ENCODE measurements at places on chromosomes 4 and X.

GRCh38 chr4:80812145-80812544 is 218.4 kb upstream of the BMP3 start:
- H3K36me3 ChIP-seq: no peaks in the 10 kb centered on the region
- H3K4me3 ChIP-seq: no peak overlapping the region
- no peaks in the 10 kb centered on the region for H3K4me1 ChIP-seq
- no peak overlapping the region for H3K27ac ChIP-seq
- H3K27me3 ChIP-seq: no peaks in the 10 kb centered on the region

DNA sequence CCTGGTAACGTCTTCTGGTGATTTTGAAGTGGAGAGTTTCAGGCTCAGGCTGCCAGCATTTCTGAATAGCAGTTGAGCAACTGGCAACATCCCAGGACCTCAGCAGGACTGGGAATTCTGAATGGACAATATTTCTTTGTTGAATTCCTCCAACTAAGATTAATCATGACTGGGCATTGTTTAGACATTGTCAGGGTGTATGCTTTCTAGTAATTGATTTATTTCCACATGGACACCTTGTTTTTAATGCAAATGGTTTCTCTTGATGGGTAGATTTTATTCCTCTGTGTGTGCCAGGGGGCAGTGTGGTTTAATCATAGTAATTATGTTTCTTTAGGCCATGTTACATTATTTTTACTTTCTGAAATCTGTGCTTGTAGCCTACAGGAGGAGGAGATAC is 1004.7 kb upstream of the LCORL start:
- H3K4me1 ChIP-seq: no peaks in the 10 kb centered on the region
- no peak overlapping the region for H3K27ac ChIP-seq
- no peak overlapping the region for H3K4me3 ChIP-seq

DNA sequence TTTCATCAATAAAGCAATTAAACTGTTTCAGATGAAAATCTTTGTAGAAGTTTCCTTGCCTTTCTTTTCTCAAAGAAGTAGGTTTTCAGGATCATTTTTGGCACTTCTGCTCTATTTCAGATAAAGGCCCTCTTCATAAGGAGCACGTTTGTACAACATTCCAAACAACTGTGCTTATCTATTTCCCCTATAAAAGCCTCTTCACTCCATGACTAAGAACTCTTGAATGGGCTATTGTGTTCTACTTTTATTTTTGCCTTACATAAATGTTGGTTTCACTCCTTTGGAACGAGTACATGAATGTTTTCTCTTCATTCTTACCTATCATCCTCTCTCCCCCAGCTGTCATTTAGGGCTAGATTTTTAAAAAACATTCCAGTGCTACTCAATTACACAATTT is 288.0 kb upstream of the PPP1R2C start:
- no peak overlapping the region for H3K4me3 ChIP-seq
- no peaks in the 10 kb centered on the region for H3K4me1 ChIP-seq
- H3K27me3 ChIP-seq: no peaks in the 10 kb centered on the region
- H3K36me3 ChIP-seq: no peaks in the 10 kb centered on the region

DNA sequence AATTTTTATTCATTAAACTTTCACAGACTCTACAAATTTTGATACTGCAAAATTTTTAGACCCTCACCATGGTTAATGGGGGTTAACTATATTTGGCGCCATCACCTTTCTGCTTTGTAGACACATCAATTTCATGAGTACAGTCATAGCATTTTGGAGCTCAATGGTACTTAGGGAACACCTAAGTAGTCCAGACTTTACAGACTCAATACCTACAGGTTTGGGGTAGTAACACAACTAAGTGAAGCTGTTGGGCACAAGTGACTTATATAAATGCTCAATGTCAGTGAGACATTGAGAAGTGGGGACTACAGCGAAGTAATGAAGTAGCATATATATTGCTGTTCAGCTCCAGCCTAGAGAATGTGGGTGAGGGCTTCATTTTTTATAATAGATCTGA is 7.5 kb downstream of the GPRIN3 start:
- no peak for DNase-seq
- H3K4me1 ChIP-seq: peaks cover 64% of the 10 kb centered on the region
- peaks cover 19% of the 10 kb centered on the region for H3K36me3 ChIP-seq
- H3K27me3 ChIP-seq: no peaks in the 10 kb centered on the region

GRCh38 chr4:102449751-102450352 is 51.3 kb upstream of the NFKB1 start:
- H3K27me3 ChIP-seq: no peaks in the 10 kb centered on the region
- H3K27ac ChIP-seq: no peak overlapping the region
- no peak overlapping the region for H3K4me3 ChIP-seq
- peak; percentile 89 for DNase-seq
- H3K36me3 ChIP-seq: no peaks in the 10 kb centered on the region

GRCh38 chr4:88754796-88755195 is 57.2 kb upstream of the NAP1L5 start:
- no peaks in the 10 kb centered on the region for H3K27me3 ChIP-seq
- peaks cover 28% of the 10 kb centered on the region for H3K36me3 ChIP-seq
- no peak overlapping the region for H3K4me3 ChIP-seq
- no peak for DNase-seq
- no peaks in the 10 kb centered on the region for H3K4me1 ChIP-seq
- H3K27ac ChIP-seq: no peak overlapping the region

- H3K27ac ChIP-seq: no peak overlapping the region
- DNase-seq: no peak
- H3K36me3 ChIP-seq: peaks cover 23% of the 10 kb centered on the region
- H3K4me1 ChIP-seq: peaks cover 11% of the 10 kb centered on the region
- H3K4me3 ChIP-seq: no peak overlapping the region
- no peaks in the 10 kb centered on the region for H3K27me3 ChIP-seq
Observed at GRCh38 chr4:110108960-110109359, 89.5 kb downstream of the ELOVL6 start.

DNA sequence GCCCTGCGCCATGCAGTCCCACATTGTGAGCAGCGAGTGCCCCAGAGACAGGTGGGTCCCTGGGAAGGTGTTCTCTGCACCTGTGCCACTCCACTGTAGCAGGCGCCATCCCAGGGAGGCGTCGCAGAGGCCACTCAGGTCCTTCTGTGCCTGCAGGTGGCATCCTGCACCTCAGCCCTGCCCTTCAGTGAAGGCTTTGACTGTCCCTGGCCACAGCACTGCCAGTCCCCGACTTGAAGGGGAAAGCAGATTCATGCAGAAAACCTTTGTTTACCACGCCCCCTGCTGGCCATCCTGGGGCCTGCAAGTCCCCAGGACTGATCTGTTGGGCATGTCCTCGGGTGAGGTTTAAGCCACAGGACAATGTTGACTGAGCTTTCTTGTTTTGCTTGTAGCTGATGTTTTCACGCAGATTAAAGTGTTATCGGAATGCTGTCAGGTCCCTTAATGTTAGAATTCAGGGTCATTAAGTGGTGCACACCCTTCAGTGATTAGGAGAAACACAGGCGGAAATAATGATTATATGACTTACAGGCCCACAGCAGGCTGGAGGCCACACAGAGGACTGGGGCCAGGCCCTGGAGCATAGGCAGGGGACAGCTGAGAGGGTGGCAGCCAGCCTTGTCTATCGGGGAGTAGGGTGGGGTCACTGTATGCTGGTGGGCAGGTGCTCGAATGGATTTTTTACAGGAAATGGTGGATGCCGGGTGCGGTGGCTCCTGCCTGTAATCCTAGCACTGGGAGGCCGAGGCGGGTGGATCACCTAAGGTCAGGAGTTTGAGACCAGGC is 5.0 kb downstream of the TACC3 start:
- H3K27ac ChIP-seq: peak overlapping the region; percentile 68
- peak; percentile 97 for DNase-seq
- no peaks in the 10 kb centered on the region for H3K27me3 ChIP-seq

DNA sequence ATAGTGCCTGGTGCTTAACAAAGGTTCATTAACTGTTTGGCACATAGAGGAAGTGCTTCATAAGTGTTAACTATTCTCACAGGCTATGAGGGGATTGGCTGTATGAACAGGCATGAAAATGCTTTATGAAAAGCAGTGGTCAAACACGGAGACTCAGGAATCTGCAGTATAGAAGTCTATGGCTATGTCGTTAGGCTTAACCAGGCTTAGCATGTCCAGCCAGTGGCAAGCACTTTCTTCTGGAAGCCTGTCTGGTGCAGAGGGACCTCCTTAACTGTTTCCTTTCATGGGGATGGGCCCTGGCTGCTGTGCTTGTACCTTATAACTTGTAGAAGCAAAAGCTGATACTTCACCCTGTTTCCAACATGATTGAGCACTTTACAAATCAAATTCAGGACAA is 78.4 kb downstream of the PPEF2 start:
- no peaks in the 10 kb centered on the region for H3K36me3 ChIP-seq
- peaks cover 4% of the 10 kb centered on the region for H3K27me3 ChIP-seq
- no peaks in the 10 kb centered on the region for H3K4me1 ChIP-seq
- DNase-seq: no peak
- no peak overlapping the region for H3K4me3 ChIP-seq

- H3K27ac ChIP-seq: no peak overlapping the region
- H3K27me3 ChIP-seq: no peaks in the 10 kb centered on the region
- peaks cover 4% of the 10 kb centered on the region for H3K4me1 ChIP-seq
- no peak for DNase-seq
Observed at GRCh38 chr4:8534129-8534528, 46.1 kb upstream of the GPR78 start.

DNA sequence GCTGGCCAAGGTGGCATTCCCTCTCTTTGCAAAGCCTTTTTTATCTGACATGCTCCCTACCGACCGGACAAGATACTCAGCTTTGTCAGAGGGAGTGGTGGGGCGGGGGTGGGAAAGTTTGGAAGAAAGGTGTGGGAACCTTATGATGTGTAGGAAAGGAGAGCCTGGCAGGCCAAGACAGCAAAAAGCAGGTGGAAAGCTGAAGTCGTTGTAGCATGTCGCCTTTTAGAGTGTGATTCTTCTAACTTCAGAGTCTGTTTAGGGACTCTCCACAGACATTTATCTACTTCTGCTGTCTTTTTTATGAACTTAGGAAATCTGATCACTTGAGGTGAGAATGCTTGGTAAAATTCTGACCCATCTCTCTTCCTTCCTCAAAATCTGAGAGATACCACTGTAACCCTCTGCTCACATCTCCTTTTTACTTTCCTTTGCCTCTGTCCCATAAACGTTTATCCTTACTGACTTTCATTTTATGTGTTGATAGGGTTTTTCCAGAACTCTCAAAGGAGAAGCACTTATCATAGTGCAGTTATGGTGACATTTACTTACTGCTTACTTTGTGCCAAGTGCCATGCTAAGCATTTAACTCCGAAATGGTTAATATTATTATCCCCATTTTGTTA is 8.2 kb upstream of the RUFY3 start:
- no peak overlapping the region for H3K4me3 ChIP-seq
- H3K4me1 ChIP-seq: peaks cover 24% of the 10 kb centered on the region
- DNase-seq: no peak
- H3K36me3 ChIP-seq: no peaks in the 10 kb centered on the region

DNA sequence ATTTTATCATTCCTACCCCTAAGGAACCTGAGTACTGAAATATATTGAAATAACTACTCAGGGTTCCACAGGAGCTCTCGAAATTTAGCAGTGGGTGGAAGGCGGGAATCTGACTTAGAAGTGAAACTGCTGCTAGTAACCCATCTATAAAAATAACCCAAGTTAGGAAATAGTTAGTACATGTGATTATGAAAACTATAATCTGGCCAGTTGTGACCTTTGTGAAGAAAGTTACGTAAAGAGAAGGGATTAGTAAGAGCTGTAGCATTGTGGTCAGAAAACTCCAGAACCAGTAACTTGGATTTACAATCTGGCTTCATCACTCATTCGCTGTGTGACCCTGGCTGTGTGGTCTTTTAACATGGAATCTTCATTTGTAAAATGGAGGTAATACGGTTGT is 175.5 kb downstream of the RAPGEF2 start:
- peaks cover 8% of the 10 kb centered on the region for H3K36me3 ChIP-seq
- DNase-seq: no peak
- no peaks in the 10 kb centered on the region for H3K27me3 ChIP-seq
- H3K4me3 ChIP-seq: no peak overlapping the region
- no peak overlapping the region for H3K27ac ChIP-seq

GRCh38 chrX:63702556-63702955 is 82.5 kb downstream of the ARHGEF9 start:
- H3K4me3 ChIP-seq: no peak overlapping the region
- DNase-seq: no peak
- H3K27ac ChIP-seq: no peak overlapping the region
- no peaks in the 10 kb centered on the region for H3K27me3 ChIP-seq
- H3K4me1 ChIP-seq: no peaks in the 10 kb centered on the region
- peaks cover 45% of the 10 kb centered on the region for H3K36me3 ChIP-seq

GRCh38 chrX:103183912-103184311 is 31.0 kb upstream of the BEX4 start:
- no peak overlapping the region for H3K27ac ChIP-seq
- DNase-seq: no peak
- no peaks in the 10 kb centered on the region for H3K36me3 ChIP-seq
- H3K27me3 ChIP-seq: peaks cover 5% of the 10 kb centered on the region
- no peaks in the 10 kb centered on the region for H3K4me1 ChIP-seq
- H3K4me3 ChIP-seq: no peak overlapping the region

- no peak for DNase-seq
- H3K36me3 ChIP-seq: no peaks in the 10 kb centered on the region
- no peaks in the 10 kb centered on the region for H3K27me3 ChIP-seq
- no peaks in the 10 kb centered on the region for H3K4me1 ChIP-seq
Observed at GRCh38 chrX:28552322-28552721, 34.9 kb upstream of the IL1RAPL1 start.

GRCh38 chr4:187118602-187119120 is 395.0 kb upstream of the FAT1 start:
- H3K4me1 ChIP-seq: no peaks in the 10 kb centered on the region
- no peaks in the 10 kb centered on the region for H3K36me3 ChIP-seq
- no peaks in the 10 kb centered on the region for H3K27me3 ChIP-seq
- H3K27ac ChIP-seq: no peak overlapping the region
- DNase-seq: no peak

DNA sequence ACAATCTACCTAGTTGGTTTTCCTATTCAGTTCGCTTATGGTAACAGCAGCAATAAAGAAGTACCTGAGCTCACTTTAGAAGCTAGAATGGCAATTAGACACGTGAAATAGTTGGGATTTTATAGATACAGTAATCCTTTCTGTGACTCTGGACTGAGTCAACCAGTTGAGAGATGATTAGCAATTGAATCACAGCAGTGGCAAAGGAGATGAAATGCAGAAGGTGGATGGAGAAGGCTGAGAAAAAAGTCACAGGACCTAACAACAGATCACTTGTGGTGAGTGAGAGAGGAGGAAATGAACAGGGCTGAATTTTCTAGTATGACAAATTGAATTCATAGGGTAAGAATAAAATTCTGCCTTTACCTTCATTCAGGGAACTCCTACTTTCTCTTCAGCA is 197.1 kb upstream of the MAGEB18 start:
- H3K4me1 ChIP-seq: no peaks in the 10 kb centered on the region
- H3K4me3 ChIP-seq: no peak overlapping the region
- H3K27ac ChIP-seq: no peak overlapping the region
- H3K27me3 ChIP-seq: no peaks in the 10 kb centered on the region
- DNase-seq: no peak

All from activated CD4-positive, alpha-beta T cell treated with anti-CD3 and anti-CD28 coated beads, Interleukin-2, amount 10 ng/mL, durations not matched to agents 24 days and 14 days (primary cell).